ENCODE measurements at places on chromosomes 2 and 18.

GRCh38 chr2:95353055-95353575 is 49.4 kb upstream of the FAHD2A start:
- DNase-seq, result peak; percentile 73

GRCh38 chr18:22791310-22791610 is 141.9 kb upstream of the RBBP8 start:
- no peak for DNase-seq

DNA sequence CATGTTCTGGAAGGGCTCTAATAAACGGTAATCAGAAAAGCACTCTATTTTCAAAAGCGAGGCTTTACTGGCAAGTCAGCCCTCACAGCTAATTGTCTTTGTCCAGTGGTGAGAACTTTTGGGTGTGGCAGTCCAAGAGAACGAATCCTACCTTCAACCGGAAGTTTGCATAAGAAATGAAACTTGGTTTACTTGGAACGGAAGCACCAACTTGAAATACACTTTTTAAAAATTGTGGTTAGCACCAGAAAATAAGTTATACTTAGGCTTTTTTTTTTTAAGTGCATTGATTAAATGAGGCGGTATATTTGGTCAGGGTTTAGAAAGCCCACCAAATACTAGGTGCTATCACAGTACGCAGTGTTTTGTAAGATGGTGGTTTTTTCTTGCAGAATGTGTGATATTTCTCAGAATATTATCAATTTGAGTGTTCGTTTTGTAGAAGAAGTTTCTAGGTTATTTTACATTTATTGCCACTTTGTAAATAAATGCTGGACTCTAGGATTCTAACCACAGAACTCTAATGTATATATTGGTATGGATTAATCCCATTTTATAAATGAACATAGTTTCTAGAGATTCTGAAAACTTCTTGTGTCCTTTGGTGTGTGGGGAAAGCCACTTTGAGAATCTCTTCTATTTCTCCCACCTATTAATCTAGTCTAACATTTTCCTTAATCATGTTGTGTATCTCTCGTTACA is 1.2 kb downstream of the MYL12A start:
- DNase-seq, result no peak

DNA sequence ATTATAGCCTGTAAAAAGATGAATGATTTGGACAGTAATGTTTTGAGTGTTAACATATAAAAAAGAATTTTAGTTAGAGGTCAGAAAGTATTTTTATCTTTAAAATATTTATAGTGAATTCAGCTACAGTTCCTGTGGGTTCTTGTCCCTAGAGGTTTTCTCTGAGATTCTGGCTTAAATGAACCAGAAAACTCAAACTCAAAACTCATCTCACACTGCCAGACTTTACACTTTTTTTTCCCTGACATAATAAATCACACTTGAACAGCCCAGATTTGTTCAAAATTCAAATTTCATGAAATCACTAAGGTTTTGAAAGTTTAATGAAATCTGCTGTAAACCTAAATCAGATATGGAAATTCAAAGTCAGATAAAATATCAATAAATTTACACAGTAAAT is 92.3 kb downstream of the KCNH7 start:
- DNase-seq, result no peak

- no peak for DNase-seq
Measured at GRCh38 chr2:188050726-188051125, 240.9 kb upstream of the GULP1 start.

DNA sequence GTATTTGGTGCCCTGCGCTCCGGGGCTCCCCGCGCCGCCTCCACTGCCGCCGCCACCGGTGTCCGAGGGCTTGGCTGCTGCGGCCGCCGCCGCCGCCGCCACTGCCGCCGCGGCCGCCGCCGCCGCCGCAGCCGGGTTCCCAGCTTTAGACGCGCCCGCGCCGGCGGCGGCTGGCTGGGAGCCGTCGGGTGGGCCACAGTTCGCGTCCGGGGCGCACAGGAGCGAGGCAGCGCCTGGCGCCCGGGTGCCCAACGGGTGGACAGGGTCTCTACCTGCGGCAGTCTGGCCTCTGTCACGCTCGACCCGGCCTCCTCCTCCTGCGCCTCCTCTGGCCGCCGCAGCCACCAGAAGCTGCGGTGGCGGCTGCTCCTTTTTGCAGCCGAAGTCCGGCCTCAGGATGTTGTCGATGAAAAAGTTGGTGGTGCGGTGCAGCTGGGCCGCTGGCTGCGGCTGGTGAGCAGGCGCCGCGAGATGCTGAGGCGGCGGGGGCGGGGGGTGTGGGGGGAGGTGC is 951 bp downstream of the EN1 start:
- DNase-seq, result no peak

DNA sequence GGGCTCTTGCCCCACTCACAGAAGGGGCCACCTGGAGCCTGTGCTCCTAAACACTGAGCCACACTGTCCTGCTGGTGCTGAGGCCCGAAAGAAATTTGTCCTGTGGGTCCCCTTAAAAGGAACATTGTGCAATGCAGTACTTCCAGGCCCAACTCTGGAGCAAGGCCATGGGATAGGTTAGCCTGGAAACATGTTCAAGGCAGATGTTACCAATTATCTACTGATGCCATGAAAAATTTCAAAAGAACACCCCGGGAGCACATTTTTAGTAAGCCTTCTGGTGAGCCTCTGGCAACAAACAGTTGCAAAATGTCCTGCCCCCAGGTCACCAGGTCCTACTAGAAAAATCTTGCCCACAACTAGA is 12.3 kb upstream of the PTMA start:
- DNase-seq, result no peak

DNA sequence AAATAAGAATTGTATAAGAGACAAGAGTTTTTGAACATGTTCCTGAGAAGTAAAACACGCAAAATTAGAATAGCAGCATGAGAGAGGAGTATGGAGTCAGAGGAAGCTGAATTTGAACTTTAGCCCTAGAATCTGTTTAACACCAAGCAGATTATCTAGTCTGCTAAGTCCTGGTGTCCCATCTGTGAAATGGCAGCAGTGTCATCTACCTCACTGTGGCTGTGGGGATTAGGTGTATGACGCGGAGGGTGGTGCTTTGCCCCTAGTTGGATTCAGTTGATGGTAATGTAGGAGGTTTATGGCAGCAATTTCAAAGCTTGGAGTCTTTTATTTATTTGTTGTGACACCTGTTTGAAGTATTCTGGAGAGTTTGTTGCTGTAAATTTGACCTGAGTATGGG is 79.2 kb downstream of the ZNF532 start:
- DNase-seq, result no peak

DNA sequence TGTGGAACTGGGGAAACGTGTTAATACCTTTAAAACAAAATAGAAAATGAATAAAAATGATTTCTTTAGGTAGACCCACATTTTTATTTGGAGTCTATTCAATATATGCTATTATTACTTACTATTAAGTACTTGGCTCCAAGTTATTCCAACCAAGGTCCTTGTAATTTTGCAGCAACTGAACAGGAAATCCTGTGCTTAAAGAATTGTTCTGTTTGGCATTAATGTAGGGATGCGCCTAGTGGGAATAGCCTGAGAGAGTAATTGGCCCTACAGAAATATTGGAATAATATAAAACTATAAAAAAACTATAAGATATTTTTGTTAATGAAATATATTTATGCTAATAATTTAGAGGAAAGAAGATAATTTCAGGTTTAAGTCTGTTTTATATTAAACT is 22.9 kb upstream of the ZSWIM2 start:
- DNase-seq, result no peak

DNA sequence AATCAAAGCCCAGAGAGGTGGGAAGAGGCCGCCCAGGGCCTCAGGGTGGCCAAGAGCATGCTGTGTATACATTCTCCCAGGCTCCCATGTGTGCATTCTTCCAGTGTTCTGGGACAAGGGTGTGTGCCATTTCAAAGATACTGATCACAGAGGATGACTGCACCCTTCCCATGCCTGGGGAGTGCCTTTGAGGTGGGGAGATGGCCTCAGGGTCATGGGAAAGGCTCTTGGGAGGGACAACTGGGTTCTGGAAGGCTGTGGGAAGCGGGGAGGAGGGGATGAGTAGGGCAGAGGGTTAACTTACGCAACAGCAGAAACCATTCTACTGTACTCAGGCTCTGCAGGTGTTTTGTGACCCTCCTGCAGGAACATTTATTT is 40.9 kb downstream of the KLHL29 start:
- peak; percentile 42 for DNase-seq

DNA sequence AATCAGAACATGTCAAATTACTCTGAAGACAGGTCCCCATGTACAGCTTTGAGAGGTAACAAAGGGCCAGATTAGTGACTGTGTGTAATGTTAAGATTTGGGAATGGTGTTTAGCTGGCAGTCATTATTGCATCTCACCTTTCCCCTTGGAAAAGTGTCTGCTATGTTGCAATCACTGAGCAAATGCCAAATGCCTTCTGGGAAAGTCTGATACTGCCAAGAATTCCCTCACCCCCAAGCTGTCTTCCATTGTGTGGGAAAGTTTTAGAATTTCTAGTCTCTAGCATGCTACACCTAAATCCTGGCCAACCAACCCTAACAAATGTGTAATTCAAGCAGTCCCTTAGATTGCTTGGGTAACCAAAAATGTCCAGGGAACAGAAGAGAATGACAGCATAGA is 13.6 kb upstream of the PELI1 start:
- DNase-seq, result no peak

DNA sequence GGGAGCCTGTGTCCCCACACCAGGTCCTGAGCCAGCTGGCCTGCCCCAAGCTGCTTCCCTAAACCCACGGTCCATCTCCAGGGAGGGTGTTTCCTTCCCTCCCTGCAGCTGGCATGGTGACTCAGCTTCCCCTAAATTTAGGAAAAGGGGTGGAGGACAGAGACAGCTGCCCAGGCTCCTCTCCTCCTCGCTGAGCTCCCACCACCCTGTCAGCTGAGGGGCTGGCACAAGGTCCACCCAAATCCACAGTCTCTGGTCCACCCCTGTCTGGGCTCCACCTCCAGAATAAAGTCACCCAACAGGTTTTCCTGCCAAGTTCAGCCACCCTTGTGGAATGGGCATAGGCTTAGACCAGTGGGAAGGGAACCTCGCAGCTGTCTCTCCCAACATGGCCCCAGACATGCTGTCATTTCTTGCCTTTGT is 156.5 kb downstream of the TNS1 start:
- DNase-seq, result no peak

- DNase-seq, result no peak
Measured at GRCh38 chr2:11562476-11562875, 28.6 kb downstream of the GREB1 start.

- DNase-seq, result no peak
Measured at GRCh38 chr2:48122166-48122565, 215.9 kb upstream of the FBXO11 start.

DNA sequence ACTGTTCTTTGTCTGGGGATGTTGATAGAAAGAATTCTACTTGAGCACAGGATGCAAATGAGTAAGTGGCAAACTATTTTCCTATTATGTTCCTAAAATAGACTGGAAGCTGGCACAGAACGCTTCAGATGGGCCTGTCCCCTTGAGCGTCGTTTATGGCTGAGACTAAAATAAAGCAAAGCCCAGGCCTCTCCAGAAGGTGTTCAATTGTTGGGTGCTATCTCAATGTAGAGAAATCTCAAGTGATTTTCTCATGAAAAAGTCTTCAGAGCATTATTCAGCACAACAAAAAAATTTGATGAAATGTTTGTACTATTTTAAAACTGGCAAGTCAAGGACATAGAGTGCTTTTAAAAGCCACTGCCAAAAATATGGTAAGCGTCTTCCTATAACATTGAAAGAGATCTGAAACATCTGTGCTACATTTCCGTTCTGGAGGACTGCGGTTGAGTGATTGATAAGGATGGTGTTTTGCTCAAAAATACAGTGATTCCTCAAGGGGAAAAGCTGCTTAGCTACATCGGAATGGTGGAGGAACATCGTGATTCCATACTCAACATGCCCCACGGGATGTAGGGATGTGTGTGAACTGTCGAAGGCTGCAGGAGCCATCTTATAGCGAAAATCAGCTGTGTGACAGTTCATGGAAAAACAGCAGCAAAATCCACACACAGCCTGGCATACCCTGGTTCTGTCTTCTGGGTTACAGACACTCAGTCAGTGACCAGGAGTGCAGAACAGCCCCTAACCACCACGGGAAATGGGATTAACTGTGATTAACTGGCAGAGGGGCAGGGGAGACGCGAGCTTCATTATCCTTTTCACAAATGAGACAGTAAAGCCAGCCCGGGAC is 10.4 kb upstream of the LRRFIP1 start:
- DNase-seq, result no peak

- DNase-seq, result peak; percentile 57
Measured at GRCh38 chr2:12715258-12716031, 1.3 kb upstream of the TRIB2 start.

GRCh38 chr2:12048550-12048949 is 302.1 kb downstream of the LPIN1 start:
- no peak for DNase-seq

- no peak for DNase-seq
Measured at GRCh38 chr18:57864615-57865121, 61.6 kb upstream of the ATP8B1 start.

DNA sequence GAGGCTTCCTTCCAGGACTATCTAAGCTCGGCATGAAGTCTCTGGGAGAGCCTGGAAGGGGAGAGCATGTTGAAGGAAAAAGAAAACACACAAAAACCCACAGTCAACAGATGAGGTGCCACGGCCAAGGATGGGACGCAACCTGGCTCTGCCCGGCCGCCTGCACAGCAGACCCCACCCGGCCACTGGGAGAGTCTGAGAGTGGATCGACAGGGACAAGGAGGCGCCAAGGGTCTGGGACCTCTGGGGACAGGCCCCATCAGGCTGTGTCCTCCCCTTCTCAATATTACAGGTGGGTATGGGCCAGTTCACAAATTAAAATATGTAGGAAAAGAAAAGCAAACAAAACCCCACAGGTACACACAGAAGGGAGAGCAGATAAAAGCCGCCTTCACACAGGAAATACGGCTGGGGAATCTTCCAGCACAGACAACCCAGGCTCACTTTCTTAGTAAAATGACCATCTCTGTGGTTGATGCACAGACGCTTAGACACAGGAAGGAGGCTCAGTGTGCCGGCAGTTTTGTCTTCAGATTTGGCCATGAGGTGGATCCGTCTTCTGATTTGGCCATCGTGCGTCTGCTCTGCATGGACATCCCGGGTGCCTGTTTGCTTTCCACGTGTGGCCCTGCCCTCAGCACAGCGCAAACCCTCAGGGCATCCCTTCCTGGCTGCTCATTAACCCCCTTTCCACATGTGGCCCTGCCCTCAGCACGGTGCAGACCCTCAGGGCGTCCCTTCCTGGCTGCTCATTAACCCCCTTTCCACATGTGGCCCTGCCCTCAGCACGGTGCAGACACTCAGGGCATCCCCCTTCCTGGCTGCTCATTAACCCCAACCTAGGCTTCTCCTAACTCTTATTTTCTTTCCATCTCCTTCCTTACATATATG is 138.4 kb downstream of the EIPR1 start:
- DNase-seq, result peak; percentile 76

Measured in osteocyte (in vitro differentiated cells).